ENCODE measurements at places on chromosomes 5 and 9.

DNA sequence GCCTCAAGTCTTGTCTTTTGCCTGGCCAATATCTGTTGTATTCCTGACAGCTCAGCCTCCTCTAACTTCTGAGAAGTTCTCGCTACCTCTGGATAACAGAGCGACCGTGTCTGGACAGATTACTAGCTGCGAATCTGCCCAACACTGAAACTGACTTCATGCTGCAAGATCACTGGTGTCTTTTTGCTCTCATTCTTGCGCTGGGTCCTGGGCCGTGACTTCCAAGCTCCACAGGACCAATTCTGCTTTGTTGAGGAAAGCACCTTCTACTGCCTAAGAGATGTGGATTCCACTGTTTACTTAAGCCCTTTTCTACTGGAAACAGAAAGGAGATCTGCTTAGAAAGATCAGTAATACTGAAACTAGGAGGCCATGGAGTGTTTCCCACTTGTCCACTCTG lies 978.8 kb upstream of the DMAC1 start:
- no peak for DNase-seq

- DNase-seq: no peak
Measured at GRCh38 chr5:170651604-170652277, 131.8 kb upstream of the GABRP start.

DNA sequence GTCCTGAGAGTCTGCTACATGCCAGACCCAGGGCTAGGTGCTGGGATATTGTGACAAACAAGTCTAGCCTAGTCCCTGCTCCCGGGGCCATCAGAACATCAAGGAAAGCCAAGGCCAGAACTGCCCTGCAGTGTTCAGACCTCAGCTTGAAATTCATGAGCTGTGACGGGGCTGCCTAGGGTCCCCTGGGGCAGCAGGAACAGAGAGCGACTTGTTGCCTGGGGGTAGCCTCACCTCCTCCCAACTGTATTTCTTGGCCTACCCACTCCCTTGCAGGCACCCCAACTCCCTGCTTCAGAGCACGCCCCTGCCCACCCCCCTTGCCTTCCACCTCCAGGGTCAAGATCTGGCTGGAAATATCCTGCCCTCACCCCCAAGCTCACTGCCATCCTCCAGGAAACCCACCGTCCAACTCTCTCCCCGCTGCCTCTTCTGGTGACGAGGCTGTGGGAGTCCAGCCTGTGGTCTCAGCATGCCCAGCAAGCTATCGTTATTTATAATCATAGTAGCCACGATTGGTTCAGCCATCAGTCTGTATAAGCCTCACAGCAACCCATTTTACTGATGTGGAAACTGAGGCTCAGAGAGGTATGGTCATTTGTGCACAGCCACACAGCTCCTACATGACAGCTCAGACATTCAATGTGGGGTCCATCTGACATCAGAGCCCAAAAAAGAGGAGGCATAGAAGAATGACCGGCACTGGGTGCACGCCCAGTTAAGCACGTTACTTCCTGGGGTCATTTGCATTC lies 10.7 kb downstream of the DNM1 start:
- no peak for DNase-seq

DNA sequence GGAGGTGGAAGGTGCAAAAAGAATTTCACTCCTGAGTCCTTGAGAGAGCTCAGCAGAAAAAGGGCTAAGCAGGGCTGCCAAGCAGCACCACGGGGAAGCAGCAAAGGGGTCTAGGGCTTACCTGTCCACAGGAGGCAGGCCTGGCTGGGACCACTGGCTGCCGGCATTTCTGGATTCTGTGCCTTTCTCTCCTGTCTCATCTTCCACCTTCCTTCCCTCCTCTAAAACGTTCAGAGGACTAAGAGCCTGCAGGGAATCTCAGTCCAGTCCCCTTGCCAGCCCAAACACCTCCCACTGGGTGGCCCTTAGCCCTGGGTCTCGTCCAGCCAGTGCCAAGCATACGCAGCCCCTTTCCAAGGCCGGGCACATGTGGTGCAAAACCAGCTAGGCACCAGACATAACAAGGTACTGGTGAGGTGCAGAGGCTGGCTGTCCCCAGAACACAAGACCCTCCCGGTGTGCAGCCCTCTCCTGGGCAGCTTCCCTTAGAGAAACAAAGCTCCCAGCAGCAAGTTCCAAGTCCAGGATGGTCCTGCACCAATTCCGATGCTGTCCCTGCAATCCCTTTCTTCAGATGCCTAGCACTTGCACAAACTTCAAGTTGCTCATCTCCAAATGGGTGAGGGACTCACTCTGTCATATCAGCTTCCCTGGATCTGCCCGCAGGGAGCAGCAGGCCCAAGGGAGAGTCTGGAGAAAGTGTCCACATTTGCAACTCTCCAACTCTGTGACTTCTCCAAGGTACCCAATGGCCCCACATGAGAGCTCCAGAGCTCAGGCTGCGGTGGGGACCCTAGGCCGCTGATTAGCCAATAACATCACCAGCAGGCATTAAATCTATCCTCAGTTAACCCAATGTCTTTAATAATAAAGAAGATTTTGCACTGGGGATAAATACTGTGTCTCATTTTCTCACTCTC lies 126.3 kb downstream of the C5orf15 start:
- DNase-seq: no peak

GRCh38 chr9:97573482-97574073 lies 59.6 kb downstream of the TSTD2 start:
- DNase-seq: no peak

All from stimulated activated CD8-positive, alpha-beta memory T cell treated with anti-CD3 and anti-CD28 coated beads, Interleukin-7, amount 100 ng/mL, for 1 hour (primary cell).